ENCODE measurements at places on chromosomes 6 and 20.

- DNase-seq: no peak
Observed at GRCh38 chr6:4670824-4671409, 105.3 kb upstream of the CDYL start.

DNA sequence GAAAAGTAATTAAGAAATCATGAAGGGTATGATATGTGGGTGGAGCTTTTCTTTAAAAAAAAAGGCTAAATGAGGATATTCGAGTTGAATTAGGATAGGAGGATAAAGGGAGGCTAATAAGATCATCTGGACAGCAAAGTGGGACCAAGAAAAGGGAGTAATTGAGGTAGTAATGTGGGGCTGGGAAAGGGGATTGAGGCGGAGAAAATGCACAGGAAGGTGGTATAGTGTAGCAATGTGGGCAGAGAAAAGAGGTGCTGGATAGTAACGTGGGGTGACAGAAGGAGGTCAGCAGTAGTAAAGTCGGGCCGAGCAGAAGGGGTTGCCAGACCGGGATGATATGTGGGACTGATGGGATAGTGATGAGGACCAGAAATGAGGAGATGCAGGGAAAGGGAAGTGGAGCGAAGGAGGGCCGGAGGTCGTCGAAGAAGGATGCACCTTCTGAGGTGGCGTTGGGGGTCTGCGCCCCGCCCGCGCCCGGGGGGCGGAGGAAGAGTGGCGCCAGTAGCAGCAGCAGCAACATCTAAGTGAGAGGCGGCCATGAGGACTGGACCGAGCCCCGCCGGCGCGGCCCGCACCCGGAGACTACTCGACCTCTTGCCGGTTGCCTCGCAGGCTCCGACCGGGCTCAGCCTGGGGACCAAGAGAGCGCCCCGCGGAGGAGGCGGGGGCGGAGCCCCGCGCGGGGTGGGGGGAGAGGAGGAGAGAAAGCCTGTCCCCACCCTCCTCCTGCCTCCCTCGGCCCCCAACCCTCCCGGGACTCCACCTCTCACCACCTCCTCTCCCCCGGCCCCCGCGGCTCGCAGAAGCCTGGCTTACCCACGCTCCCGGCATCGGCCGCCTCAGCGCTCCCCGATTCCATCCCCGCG, 887 bp downstream of the GABBR1 start:
- no peak for DNase-seq

- no peak for DNase-seq
Observed at GRCh38 chr6:159152041-159152440, 17.2 kb upstream of the FNDC1 start.

DNA sequence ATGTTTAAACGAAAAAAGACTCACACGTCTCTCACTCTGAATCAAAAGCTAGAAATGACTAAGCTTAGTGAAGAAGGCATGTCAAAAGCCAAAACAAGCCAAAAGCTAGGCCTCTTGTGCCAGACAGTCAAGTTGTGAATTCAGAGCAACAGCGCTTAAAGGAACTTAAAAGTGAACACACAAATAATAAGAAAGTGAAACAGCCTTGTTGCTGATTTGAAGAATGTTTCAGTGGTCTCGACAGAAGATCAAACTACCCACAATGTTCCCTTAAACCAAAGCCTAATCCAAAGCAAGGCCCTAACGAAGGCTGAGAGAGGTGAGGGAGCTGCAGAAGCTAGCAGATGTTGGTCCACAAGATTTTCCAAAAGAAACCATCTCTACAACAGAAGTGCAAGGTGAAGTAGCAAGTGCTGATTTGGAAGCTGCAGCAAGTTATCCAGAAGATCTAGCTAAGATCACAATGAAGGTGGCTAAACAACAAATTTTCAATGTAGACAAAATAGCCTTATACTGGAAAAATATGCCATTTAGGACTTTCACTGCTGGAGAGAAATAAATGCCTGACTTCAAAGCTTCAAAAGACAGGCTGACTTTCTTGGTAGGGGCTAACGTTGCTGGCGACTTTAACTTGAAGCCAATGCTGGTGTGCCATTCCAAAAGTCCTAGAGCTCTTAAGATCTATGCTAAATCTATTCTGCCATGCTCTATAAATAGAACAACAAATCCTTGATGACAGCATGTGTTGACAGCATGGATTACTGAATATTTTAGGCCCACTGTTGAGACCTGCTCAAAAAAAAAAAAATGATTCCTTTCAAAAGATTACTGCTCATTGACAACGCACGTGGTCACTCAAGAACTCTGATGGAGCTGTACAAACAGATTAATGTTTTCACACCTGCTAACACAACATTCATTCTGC, 40.3 kb downstream of the SEC63 start:
- DNase-seq: no peak

- no peak for DNase-seq
Observed at GRCh38 chr20:37545516-37545915, 17.8 kb upstream of the BLCAP start.

GRCh38 chr6:21451546-21452013, 142.0 kb upstream of the SOX4 start:
- DNase-seq: no peak

All from GF-D8 (cell line).